ENCODE measurements at places on chromosomes 2 and 18. TPM values are rescaled to one million over a fixed set of nuclear protein-coding genes. Genes with fewer than 3 reads are reported as not detected.

- peak; percentile 22 for DNase-seq
Measured at GRCh38 chr18:9734189-9734588, 26.1 kb downstream of the RAB31 start.

GRCh38 chr2:229922449-229923386, at the start of gene FBXO36:
FBXO36 (plus strand) TSS chr2:229922503; CDS start chr2:229922514, 11 bp downstream.
- peak; percentile 94 for DNase-seq

LONRF2 gene
- total RNA-seq = not detected

- DNase-seq = no peak
Measured at GRCh38 chr2:100773538-100773937, 46.4 kb upstream of the NPAS2 start.

PLEK gene
- total RNA-seq = 224 TPM

DNA sequence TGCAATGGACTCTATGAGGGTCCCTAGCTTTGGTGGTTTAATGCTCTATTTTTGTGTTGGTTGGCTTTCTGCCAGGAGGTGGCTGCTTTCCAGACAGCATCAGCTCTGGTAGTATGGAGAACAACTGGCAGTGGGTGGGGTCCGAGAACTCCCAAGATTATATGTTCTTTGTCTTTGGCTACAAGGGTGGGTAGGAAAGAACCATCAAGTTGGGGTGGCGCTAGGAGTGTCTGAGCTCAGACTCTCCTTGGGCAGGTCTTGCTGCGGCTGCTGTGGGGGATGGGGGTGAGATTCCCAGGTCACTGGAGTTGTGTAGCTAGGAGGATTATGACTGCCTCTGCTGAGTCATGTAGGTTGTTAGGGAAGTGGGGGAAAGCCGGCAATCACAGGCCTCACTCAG, 976.1 kb upstream of the GYPC start:
- no peak for DNase-seq

GALNT13 gene
- not detected for total RNA-seq

TEKT4 gene
- total RNA-seq = not detected

NR4A2 gene
- total RNA-seq = 0.40 TPM

GRCh38 chr2:80499095-80499494, 194.5 kb upstream of the LRRTM1 start:
- DNase-seq = peak; percentile 87

GRCh38 chr2:63301481-63301880, 250.9 kb downstream of the OTX1 start:
- DNase-seq = no peak

UGT1A6 gene
- total RNA-seq = not detected

DNA sequence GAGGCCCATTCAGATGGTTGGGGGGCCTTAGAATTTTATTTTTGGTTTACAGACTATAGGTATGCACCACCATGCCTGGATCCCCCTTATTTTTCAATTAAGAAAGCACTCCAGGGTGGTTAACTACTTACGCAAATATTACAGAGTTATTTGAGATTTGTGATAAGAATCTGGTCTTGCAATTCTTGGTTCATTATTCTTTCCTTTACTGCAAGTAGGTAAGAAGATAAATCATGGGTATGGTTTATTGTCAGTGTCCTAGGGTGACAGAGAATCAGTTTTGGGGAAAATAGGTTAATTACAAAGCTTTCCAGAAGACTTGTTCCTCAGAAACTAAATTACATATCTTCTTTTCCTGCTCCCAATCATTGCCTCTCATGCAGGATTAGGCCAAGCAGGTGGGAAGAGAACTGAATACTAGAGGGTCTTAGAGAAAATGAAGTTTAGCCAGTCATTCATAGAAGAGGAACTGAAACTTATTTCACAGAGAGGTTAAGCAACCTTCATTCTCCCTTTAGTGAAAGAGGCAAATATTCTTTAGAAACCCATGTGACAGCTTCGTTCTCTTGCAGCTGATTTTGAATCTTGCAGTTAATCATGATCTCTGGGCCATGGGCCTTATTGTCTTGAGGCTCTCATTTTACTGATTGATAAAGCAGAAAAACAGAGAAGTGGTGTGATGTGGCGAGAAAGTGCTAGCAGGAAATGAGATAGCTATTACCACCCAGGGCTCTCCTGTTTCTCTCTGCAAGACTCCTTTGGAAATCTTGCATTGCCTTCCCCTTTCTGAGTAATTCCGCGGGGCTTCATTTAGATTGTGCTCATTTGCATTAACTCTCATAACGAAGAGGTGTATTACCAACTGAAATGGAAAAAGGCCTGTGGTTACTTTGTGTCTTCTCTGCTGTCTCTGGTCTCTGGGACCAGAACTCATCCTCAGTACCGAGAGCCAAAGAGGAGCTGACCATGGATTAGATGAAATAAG, 44.8 kb upstream of the ARHGAP25 start:
- peak; percentile 99 for DNase-seq

ADNP2 gene
- 11.5 TPM for total RNA-seq

GRCh38 chr18:3224223-3224622, 4.5 kb upstream of the MYOM1 start:
- no peak for DNase-seq

- peak; percentile 46 for DNase-seq
Measured at GRCh38 chr2:177489719-177490301, 97.2 kb downstream of the AGPS start.

SLC23A3 gene
- total RNA-seq = 2.7 TPM

- no peak for DNase-seq
Measured at GRCh38 chr2:107730898-107731297, 95.8 kb upstream of the RGPD4 start.

DNA sequence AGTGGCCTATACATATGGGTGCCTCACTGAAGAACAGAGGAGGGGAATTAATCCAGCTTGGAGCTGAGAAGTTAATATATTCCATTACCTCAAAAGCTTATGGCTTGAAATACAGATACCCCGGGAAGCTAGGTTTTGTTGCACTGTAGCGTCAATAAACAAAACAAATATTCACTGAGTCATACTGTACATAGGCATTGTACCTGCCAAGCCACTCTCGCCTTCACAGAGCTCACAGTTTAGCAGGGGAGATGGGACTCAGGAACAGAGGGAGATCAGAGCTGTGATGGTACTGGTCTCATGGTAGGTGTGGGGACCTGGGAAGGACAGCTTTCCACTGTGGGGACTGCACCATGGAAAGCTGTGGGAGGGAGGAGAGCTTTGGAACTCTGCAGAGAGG, 111.2 kb upstream of the ST6GAL2 start:
- no peak for DNase-seq

TMEM37 gene
- not detected for total RNA-seq

- DNase-seq = no peak
Measured at GRCh38 chr2:55025627-55026026, 24.6 kb downstream of the RTN4 start.

CRYBA2 gene
- not detected for total RNA-seq

IL36G gene
- total RNA-seq = not detected

DNA sequence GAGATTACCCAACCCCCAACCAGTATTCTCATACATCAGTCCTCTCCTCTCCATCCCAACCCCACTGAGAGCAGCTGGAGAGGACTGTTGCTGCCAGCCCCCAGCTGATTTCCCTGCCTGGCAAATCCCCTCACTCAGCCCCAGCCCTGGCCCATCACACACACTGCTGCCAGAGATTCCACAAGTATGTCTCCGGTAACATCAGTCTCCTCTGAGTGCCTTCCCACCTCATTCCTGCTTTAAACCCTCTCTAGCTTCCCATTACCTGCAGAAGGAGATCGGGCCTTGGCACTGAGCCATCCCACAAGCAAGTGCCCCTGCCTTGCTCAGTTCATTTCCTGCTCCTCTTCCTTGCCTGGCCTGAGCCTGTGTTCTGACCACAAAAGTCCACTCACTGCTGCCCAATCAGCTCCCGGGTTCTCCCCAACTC, 50.6 kb upstream of the ZFP36L2 start:
- no peak for DNase-seq

- DNase-seq = no peak
Measured at GRCh38 chr18:55258088-55258487, 298.8 kb upstream of the CCDC68 start.

GRCh38 chr2:217000406-217000805, 140.5 kb upstream of the TNP1 start:
- DNase-seq = peak; percentile 44

ABCG5 gene
- total RNA-seq = not detected

TRAF3IP1 gene
- 18.4 TPM for total RNA-seq

DNA sequence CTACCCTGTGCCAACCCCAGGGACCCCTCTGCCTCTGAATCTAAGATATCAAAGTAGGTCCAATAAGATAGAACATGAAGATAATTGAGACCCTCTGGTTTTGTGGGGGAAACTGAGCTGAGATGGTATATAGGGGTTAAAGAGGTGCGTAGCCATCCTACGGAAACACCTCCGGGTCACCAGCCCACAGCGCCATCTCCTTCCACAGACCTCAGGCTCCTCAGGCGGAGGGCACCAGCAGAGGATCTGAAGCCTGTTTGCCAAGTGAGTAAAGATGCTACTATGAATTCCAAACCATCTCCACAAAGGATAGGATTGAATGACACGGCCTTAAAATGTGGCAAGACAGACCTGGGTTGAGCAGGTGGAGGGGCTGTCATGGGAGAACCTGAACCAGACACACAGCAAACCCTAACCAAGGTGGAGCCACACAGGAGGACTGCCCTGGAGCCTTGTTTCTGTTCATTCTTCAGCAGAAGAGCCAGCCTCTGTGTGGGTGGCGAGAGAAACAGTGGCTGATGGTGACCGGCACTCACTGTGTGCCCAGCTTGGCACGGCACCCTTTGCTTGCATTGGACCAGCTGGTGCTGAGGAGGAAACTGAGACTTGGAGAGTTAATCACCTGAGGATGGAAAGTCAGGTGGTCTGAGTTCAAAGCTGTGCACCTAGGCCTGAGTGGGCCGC, 10.2 kb downstream of the GBX2 start:
- no peak for DNase-seq

MC4R gene
- not detected for total RNA-seq

C2orf76 gene
- total RNA-seq = 6.6 TPM

GRCh38 chr18:8696749-8697211, 8.6 kb upstream of the MTCL1 start:
- DNase-seq = peak; percentile 82

AQP12A gene
- total RNA-seq = not detected

SCYGR4 gene
- not detected for total RNA-seq

DNA sequence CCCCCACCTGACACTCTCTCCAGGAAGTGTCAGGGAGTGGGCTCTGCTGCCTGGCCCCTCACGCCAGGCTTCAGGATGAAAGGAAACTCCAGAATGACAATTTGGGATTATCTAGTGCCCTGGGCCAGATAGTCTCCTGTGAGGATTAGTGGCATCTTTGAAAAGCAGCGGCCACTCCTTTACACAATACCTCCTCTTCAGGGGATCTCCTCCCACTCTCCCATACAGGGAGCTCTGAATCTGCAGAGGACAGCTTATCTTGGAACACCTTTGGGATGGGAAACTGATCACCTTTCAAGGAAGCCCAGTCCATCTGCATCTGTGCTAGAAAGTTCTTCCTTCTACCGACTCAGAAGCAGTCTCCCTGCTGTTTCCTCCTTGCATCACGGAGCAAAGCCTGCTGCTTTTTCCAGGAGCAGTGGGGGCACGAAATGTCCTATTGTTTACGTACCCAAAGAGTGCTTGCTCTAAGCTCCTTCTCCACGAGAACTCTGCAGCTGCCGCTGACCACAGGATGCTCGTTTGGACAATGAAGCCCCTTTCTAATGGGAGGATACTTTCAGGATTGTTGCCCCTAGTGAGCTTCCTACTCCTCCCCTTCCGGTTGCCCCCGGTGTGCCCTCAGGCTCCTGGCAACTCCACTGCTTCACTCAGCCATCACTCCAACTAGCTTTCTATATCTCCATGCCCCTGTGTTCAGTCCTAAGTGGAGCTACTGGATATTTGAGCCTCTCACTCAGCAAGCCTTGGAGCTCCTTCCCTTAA, 31.5 kb downstream of the SIX3 start:
- no peak for DNase-seq

GRCh38 chr2:53861824-53862223, 2.1 kb upstream of the GPR75 start:
- DNase-seq = no peak

SERPINB12 gene
- not detected for total RNA-seq

DNA sequence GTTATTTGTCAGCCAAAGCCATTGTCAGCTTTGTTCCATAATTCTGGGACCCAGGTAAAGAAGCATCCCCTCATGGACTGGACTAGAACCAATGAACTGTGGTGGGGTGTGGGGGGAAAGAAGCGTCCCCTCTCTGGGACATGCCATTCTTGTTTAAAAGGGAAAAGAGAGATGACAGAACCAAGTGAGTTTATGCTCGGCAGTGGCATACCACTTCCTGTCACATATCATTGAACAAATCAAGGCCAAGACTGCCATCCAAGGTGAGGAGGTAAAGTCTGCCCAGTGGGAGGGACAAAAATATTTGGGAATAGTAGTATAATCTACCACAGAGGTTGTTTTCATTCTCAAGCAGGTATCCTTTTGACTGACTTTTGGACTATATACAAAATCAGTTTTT, 4.7 kb upstream of the GLS start:
- no peak for DNase-seq

DNA sequence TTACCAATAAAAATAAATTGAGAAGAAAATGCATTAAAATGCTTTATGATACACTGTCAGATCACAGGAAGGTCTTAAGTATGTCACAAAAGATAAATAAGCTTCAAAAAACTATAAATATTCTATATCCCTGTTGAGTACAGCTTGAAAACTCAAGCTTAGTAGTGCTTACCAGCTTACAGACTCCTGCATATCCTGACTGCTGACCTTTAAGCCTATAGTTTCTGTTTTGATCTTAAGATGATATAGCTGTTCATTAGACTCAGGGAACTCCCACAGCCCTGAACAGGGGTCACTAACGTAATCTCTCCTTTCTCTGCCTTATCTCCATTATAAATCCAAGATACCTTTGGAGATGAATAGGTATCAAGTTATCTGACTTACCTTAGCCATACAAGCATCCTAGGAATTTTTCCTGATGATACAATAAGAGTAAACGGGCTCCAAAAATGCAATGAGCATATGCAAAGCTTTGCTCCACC, 93.7 kb upstream of the RBBP8 start:
- DNase-seq = no peak

CD8A gene
- total RNA-seq = not detected

- DNase-seq = no peak
Measured at GRCh38 chr2:172550419-172550818, 5.5 kb upstream of the PDK1 start.

- DNase-seq = no peak
Measured at GRCh38 chr2:217911283-217912097, 91.3 kb downstream of the TNS1 start.

DNA sequence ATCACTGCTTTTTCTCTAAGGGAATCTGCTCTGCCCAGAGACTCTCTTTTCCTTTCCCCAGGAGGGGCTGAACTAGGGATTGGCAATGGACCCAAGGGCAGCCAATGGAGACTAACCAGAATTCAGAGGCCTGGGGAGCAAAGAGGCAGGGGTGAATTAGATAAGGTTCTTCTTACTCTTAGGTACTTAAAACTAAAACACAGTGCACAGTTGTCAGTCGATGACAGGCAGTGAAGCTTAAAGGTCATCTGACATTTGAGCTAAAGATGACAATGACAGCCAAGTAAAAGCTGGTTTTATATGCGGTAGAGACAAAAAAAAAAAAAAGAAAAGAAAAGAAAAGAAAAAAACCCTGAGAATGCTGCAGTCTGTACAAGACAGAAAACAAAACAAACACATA, 57.8 kb downstream of the HIBCH start:
- DNase-seq = no peak
